ENCODE measurements at places on chromosomes 7 and 10.

DNA sequence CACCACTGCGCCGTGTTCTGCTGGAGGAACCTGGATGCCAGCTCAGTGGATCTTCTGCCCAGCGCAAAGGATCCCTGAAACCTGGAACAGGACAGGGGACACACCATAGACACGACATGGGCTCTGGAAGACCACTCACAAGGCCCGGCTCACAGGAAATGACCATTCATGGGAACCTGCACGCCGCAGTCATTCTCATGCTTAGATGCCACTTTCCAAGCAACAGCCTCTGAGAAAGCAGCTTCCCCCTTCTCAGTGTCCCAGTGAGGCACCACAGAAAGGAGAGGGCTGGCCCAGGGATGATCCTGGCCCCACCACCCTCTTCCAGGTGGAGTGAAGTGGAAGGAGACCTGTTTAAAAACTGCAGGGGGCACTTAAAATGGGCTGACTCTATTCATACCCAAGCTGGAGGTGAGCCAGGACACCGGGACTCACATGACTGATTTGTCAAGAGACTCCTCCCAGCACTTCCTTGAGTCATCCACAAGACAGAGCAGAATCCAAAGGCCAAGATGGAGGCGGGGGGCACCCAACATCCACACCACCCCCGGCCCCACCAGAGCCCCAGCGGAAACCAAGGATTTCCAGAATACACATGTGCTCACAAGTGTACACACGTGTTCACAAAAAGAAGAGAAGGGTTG, 11.2 kb downstream of the CTBP2 start:
- DNase-seq = no peak

DNA sequence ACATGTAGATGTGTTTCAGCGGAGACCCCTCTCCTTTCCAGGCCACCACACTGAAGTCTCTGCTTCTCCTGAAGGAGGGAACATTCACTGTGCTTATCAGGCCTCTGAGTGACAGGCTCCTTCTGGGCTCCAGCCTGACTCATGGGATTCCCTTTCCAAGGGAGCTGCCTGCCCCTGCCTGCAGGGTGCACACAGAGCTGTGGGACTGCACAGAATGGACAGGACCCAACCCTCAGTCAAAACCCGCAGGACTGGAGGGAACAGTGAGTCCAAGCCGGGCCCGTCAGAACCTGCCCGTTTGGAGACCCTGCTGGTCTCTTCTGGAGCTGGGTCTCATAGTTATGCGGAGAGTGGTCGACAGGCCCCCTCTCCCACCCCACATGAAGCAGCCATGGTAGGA, 32.6 kb downstream of the PLAC9 start:
- DNase-seq = no peak

DNA sequence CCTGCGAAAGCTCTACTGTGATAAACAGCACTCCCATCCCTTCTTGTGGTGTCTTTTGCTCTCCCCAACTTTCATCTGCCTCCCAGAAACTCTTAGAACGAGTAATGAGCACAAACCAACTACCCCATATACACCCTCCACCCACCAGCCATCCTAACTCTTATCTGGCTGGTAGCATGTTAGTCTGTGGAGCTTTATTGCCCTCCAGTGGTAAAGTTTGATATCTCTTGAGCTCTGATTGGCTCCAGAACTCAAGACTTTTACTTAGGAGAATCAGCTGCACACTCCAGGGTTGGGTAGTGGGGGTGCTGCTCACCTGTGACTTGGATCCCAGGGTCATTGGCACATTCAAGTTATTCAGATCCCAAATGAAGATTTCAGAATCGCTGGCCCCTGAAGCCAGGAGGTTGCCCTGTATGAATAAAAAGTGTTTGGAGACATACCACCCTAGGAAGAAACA, 10.9 kb downstream of the SEC31B start:
- DNase-seq = no peak

- DNase-seq = no peak
These were observed 118.7 kb downstream of the SLIT1 start for GRCh38 chr10:97066877-97067555.

DNA sequence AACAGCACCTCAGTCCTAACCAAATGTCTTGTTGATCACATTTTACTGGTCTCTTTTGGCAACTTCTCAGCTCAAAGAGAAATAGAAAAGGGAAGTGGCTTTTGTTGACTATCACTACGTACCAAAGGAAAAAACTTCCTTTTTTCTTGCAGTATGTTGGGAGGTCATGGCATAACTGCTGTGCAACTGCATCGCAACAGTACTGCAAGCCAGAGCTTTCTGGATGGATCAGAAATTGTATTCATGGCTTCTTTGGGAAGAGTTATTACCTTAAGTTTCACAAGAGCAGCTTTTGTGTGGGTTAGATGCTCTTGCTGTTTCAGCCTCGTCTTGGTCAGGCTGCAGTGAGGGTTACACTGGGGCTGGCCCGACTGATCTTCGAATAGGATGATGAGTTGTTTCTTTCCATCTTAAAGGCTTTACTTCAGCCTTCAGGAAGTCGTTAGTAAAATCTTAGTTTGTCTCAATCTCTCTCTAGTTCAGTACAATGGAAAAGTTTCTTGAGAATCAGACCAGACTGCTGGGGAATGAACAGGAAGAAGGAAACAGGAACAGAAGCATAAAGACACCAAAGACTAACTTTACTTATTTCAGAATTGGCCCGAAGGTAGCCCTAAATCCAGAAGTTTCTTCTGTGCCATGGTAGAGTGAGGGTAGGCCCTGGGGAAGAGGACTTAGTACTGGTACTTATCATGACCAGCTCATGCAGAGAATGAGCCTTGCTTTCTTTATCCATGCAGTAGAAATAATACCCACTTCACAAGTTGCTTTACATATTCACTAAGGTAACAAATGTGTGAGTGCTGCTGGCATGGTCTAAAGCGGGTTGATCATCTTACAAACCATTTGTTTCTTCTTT, 153.6 kb downstream of the CELF2 start:
- no peak for DNase-seq

DNA sequence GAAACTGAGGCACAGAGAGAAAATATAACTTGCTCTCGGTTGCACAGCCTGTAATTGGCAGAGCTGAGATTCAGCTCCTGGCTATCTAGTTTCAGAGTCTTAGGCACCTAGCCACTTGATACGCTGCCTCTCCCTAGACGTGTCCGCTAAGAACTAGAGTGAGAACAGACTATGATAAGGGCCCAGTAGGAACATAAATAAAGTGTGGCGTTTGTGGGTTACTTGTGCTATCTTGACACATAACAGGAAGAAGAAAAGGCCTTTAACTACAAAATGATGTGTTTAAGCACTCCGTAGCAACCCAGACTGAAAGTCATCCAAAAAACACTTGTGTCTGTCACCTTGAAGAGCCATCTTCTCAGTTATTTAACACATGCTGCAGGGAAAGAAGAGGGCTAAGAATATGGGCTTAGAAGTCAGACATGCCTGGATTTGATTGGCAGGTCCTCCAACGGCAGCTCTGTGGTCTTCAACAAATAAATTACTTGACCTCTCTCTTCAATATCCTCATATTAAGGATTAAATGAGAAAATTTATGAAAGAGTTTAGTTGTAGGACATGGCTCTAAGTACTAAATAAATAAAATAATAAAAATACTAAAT, 96.2 kb downstream of the SGMS1 start:
- DNase-seq = no peak

GRCh38 chr7:49327155-49327554, 402.8 kb downstream of the CDC14C start:
- no peak for DNase-seq

DNA sequence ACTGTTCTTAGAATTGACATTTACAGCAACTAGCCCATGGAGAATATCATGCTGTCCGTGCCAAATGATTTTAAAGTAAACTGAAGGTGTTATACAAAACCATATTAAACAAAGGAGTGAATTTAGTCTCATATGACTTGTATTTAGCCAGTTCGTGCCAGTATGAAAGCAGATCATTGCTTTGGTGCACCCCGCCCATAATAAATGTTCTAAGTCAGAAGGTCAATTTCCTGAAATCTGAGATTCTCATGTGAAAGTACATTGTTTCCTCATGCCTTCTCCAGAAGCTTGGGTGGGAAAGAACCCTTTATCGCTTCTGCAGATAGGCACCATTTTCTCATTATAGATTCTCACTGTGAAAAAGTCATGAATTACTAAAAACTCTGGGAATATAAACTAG, 106.4 kb downstream of the CAMK1D start:
- DNase-seq = no peak

- no peak for DNase-seq
These were observed 176.2 kb downstream of the WDR11 start for GRCh38 chr10:121027371-121027770.

DNA sequence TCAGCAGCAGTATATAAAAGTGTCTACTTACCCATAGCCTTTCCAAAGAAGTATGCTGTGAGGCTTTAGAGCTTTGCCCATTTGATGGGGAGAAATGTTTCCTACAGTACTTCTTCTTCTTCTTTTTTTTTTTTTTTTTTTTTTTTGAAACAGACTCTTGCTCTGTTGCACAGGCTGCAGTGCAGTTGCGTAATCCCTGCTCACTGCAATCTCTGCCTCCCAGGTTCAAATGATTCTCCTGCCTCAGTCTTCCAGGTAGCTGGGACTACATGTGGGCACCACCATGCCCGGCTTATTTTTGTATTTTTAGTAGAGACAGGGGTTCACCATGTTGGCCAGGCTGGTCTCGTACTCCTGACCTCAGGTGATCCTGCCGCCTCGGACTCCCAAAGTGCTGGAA, 101.7 kb upstream of the TMEM26 start:
- DNase-seq = no peak

DNA sequence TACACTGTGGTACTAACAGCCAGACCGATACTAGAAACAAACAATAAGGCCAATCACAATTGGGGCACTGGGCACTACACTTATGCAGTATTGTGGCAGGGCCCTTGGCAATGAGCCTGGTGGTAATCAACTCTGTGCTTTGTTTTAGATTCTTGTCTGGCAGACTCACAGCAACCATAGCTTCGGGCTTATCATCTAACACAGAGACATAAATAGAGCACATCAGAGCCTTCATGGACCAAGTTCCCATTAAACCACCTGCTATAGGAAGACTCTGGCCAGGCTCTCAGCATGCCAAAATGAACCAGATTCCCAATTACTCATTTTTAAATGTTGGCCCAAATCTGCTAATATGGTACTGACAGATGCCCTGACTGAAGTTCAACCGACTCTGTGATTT, 218.6 kb downstream of the DGKI start:
- no peak for DNase-seq

DNA sequence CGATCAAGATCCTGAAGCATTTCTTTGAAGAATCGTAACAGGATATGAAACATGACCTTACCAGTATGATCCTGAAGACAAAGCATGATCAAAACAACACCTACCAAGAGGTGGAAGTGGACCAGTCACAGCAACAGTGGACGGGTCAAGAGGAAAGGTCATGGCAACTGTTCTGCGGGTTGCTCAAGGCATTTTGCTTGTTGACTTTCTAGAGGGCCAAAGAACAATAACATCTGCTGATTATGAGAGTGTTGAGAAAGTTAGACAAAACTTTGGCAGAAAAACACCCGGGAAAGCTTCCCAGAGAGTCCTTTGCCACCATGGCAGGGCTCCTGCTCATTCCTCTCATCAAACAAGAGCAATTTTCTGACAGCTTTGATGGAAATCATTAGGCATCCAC, 65.6 kb upstream of the LRRC18 start:
- no peak for DNase-seq

DNA sequence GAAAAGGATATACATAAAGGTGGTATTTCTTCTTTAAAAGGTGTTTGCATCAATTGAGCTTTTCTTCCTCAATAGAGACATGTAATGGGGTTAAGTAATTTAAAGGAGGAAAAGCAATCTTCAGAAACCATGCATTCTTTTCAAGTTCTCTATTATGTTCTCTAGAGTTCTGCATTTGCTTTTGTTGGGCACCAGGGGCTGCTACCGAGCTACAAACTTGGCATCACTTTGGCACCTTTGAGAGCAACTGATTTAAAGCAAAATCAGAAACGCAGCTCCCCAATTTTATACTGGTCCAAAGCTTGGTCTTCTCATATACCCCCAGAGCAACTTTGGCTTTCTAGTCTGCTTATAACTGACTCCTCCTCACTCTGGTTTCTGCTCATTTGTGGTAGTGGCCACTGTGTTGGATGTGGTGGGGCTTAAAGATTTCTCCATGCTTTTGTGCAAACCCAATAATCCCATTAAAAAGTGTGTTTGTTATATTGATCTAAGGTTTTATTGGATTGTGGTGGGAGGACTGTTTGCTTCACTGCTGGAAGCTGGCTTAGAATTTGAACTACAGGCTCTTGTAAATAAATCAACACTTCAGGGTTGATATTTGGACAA, 712.1 kb downstream of the PHTF2 start:
- no peak for DNase-seq

DNA sequence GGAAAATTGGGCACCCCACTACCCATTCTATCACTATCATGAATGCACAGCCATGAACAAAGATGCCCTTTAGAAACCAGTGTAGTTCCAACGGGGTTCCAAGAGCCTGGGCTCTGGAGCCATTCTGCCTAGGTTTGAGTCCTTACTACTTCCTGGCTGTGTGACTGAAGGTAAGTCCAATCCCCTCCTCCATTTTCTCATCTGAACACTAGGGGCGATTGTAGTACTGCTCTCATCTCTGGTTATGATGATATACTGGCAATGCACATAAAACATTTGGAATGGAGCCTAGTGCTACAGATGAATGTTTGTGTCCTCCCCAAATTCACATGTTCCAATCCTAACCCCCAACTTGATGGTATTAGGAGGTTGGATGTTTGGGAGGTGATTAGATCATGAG, 28.1 kb upstream of the CDH23 start:
- DNase-seq = no peak

- no peak for DNase-seq
These were observed 5.0 kb upstream of the ZNF518A start for GRCh38 chr10:96125142-96125515.

- no peak for DNase-seq
These were observed 13.7 kb downstream of the PHTF2 start for GRCh38 chr7:77812290-77812685.

- no peak for DNase-seq
These were observed 260.6 kb downstream of the BAMBI start for GRCh38 chr10:28937959-28938358.

GRCh38 chr7:84194484-84195271, at the start of gene SEMA3A:
TSS of gene SEMA3A (minus strand) at chr7:84194789. CDS start at chr7:84194586, 203 bp downstream.
- DNase-seq = no peak

All from stimulated activated CD4-positive, alpha-beta T cell treated with anti-CD3 and anti-CD28 coated beads, Interleukin-1b, Interleukin-23, amount 100 ng/mL, for 1 hour (primary cell).